Stimulated activated CD4-positive, alpha-beta T cell treated with anti-CD3 and anti-CD28 coated beads, Interleukin-1b, Interleukin-23, amount 100 ng/mL, for 24 hours (primary cell): ENCODE measurements at places on chromosomes 13 and 19.

GRCh38 chr19:18417250-18418028 lies 1.8 kb upstream of the SSBP4 start:
- DNase-seq, result no peak

DNA sequence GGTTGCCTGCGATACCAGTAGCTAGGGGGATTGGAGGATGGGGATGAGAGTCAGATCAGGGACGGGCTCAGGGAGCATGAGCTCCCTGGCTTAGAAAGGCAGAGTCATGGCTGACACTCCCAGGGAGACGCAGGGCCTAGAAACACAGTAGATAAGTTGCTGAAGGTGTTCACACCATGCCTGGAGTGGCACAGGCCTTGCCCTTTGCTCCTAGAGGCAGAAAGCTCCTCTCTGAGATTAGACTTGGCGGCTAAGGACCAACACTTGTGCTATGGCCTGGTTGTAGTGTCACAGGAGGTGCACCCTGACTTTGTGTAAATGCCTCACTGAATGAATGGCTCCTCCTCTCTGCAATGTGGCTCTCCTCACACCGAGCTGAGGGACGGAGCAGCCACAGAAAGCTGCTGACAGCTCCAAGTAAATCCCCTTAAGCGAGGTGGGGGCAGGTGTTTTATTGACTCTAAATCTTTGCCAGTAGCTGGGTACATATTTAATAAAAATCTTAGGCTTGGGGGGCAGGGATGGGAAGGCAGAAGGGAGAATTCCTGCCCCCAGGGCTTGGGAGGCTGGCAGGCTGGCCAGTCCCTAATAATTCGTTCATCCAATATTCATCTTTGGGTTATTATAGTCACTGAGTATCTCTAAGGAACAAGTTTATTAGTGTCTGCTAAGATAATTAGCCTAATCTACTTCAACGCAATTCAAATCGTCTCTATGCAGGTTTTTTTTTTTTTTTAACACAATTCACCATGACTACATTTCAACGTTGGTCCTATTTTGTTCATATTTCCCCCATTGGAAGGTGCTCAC lies 54.9 kb downstream of the SIAH3 start:
- no peak for DNase-seq

DNA sequence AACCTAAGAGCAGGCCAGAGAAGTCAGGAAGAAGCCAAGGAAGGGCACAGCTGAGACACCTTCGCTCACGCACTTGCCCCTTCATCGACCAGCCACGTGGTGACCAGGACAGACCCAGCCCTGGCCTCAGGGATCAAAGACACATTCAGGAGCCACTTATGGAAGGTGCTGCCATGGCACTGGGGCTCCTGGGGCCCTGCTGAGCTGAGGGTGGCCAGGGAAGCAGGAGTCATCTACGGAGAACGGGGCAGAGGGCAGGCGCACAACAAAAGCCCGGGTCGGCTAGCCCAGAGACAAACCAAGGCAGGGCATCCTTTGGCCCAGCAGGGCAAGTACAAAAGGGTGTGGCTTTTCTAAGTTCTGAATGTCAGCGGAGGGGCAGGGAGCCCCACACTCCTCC lies 2.3 kb downstream of the PLPP2 start:
- DNase-seq, result no peak

GRCh38 chr19:1610579-1610978 lies 5.3 kb upstream of the UQCR11 start:
- DNase-seq, result no peak

DNA sequence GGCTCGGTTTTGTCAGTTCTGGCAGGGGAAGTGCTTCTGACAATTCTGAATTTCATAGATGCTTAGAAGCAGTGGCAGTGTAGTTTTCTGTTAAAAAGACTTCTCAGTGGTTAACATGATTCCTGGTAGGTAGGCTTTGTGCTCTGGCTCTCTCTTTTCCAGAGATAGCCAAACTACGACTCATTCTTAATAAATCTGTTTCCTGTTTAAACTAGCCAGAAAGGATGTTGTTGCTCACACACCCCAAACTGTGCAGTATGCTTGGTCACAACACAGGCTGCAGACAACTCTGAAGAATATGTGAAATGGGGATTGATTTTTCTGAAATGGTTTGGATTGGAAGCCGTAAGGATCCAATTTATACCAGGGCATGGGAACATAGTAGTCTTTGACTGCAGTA lies 711.5 kb downstream of the PCDH17 start:
- DNase-seq, result no peak

- no peak for DNase-seq
Observed at GRCh38 chr13:34698945-34699344, 243.1 kb upstream of the NBEA start.

GRCh38 chr13:33119022-33119781 lies 103.0 kb downstream of the KL start:
- no peak for DNase-seq

DNA sequence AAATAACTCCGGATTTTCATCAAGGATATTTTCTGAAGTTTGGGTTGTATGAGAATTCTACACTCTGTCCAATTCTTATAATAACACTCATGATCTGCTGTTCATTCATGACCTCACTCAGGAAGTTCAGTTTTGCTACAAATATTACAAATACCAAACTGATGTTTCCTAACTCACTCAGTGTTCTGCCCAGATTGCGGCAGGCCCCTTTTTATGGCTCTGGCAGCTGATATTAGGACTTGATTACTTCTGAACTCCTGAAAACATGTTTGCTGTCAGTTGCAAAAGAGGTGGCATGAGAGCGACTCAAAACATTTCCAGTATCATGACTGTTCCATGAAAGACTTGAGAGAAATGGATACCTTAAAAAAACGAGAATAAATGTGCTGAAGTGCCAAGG lies 188.0 kb downstream of the RGCC start:
- DNase-seq, result no peak

GRCh38 chr13:111897846-111898215 lies 169.1 kb upstream of the SOX1 start:
- no peak for DNase-seq

DNA sequence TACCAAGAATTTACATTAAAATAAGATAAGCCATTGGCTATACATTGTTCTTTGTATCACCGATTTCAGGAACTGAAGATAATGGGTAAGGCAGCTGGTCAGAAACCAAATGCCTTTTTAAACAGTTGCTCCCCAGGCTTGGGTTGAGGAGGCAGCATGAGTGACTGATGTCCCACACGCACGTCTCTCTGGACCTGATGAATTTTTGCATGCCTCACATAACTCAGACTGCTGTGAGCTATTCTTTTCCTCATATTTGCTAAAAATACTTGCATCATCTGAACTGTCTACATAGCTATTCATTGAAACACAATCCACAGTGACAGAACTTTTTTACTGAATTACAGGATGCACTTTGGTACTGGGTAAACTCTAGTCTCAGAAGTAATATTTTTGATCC lies 123.6 kb upstream of the MAB21L1 start:
- no peak for DNase-seq
